ENCODE measurements at places on chromosomes 1 and 21.
A peak's percentile ranks its signal among the peaks of the same experiment; 100 is the strongest.

DNA sequence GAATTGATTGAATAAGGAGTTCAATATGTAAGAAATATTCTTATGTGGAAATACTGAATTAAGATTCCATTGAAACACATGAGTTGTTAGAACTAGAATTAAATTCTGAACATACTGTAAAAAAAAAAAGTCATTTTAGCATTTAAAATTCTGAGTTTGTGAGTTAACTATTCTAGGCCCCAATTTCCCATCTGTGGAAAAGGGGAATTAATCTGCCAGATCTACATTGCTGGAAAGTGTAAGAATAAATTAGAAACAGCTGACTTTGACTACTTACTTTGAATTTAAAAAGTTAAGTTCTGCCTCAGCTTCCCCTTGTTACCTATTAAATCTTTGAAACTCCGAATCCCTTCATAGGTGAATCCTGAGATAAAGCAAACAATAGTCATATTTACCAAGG lies 103.0 kb downstream of the SNX7 start:
- DNase-seq = no peak

DNA sequence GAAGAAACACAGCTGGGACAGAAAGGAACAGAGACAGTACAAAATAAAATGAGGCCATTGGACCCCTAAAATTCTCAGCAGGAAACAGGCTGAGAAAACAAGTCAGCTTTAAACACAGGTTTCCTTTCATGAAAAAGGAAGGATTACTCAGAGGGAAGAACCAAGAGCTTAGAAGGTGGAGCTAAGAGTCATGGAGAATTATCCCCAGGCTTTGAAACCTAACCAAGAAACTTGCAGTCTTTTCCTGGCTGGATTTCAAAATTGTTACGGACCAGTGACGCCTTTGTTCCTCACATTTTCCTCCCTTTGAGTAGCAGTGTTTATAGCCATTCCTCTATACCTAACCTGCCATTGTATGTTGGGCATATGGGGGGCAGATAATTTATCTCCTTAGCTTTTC lies 8.8 kb downstream of the HMGB4 start:
- DNase-seq = no peak

DNA sequence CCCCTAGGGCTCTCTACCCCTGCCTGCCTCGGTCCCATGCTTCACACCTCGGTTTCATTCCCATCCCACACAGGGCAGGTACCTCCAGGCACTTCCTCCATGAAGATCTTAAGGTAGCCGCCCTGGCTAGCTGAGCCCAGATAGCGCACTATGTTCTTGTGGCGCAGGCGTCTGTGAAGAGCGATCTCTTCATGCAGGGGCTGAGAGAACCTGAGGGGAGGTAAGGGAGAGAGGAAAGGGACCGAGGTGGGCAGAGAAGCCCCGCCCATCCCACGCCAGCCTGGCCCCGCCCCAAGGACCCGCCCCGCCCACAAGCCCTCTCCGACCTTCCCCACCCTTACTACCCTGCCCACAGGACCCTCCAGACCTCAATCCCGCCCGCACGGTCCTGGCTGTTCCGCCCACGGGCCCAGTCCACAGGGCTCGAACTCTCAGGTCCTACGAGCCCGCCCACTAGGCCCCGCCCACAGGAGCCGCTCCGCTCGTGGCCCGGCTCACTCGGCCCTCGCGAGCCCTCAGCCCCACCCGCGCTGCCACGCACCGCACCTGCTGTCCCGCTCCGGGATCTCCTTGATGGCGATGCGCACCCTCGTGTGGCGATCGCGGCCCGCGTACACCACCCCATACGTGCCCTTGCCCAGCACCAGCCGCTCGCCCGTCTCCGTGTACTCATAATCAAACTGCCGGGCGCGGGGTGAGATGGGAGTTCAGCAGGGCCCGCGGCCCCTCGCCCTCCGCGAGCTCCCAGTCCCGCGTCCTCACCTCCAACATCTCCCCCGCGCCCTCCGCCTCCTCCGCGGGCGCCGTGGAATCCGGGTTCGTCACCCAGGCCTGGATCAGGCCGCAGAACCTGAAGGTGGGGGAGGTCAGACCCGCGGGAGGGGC lies 6.4 kb downstream of the MAP3K6 start:
- no peak for DNase-seq

GRCh38 chr1:27161594-27161993 lies 6.7 kb upstream of the SLC9A1 start:
- no peak for DNase-seq

GRCh38 chr1:198220428-198220827 lies 63.6 kb downstream of the NEK7 start:
- DNase-seq = no peak

DNA sequence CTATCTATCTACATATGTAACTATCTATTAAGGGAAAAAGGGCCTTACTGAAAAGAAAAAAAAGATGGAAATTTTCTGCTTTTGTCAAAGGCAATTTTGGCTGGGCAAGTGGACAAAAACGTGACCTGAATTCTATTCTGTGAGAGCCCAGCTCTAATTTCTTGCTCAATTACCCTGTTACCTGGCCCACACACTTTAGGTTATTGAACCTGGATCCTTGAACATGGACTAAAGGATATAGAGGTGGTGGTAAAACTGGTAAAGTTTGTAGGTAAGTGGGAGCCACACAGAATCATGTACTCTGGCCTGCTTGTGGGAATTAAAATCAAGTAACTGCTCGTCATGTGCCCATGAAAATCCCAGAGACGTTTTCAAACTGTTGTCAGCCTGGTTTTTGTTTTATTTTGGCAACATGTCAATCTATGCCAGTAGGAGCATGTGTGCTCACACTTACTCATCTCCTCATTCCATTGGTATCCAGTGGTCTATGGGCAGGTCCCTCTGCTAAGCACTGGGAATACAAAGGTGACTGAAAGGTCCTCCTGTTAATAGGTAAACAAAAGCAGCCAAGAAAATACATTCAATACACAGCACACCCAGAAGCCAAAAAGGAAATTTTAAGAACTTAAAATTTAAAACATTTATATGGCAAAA lies 113.7 kb upstream of the WARS2 start:
- no peak for DNase-seq

- no peak for DNase-seq
These were observed 79.0 kb downstream of the ZNF281 start for GRCh38 chr1:200330741-200331428.

DNA sequence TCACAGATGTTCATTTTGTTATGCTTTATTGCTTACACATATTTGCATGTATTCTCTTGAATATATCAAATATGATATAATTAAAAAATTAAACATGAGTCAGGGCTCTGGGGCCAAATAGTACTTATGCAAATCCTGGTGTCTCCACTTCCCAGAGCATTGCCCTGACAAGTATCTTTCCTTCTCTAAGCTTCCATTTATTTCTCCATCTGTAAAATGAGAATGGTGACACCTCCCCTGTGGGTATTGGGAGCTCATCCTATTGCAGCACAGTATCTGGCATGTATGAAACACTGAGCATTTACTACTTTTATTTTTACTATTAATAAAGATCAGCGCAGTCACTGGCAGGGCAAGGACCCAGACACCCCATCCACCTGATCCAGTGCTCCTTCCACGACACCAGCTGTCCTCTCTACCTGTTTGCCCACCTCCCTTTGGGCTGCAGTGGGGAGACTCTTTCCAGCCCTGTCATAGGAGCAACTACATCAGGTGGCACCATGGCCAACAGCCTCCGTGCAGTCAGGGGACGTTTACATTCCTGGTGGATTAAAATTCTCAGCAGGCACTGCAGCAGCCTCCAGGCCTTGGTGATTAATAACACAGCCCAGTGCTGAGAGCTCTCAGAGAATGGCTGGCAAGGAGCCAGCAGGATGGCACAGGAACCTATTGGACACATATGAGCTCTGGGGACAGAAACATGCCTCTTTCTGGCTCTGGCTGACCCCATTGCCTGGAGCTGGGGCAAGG lies 113.0 kb downstream of the DMRTB1 start:
- DNase-seq = no peak

DNA sequence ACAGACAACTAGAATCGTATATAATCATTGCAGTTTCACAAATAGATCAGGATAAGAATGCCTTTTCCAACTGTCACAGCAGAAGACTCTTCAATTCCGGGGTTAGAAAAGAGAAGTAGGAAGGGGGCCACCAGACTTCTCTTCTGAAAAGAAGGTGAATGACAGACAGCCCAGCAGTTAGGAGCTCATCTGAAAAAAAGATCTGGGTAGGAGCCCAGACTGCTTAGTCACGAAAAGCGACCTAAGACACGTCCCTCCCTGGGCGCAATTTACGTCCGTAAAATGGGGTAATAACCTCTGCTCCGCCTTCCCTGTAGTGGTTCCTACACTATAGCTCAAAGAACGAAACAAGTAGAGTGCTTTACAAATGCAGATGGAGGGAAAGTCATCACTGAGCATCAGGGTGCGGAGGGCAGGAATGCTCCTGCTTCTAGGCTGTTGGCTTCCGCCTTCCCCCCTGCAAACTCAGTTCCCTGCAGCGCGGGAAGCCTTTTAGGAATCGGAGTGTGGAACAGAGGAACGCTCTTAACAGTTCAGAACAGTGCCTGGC lies 582 bp downstream of the ORC1 start:
- DNase-seq = no peak

DNA sequence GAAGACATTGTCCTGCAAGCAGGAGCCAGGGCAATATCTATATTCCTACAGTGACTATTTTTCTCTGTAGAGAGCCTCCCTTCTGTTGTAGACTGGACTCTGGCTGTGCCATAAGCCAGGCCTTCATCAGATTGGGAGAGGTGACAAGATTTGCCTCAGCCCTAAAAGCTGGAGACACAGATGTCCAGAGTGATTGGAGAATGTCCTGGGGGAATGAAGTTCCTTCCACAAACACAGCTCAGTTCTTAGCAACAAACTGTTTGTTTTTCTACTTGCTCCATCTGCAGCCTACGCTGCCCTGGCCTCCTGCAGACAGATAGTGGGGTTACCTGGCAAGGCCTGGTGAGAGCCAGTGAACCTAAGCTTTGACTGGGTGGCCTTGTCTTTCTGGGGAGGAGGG lies 29.9 kb upstream of the SNX27 start:
- no peak for DNase-seq

GRCh38 chr1:210922666-210923065 lies 211.3 kb downstream of the KCNH1 start:
- peak; percentile 74 for DNase-seq

DNA sequence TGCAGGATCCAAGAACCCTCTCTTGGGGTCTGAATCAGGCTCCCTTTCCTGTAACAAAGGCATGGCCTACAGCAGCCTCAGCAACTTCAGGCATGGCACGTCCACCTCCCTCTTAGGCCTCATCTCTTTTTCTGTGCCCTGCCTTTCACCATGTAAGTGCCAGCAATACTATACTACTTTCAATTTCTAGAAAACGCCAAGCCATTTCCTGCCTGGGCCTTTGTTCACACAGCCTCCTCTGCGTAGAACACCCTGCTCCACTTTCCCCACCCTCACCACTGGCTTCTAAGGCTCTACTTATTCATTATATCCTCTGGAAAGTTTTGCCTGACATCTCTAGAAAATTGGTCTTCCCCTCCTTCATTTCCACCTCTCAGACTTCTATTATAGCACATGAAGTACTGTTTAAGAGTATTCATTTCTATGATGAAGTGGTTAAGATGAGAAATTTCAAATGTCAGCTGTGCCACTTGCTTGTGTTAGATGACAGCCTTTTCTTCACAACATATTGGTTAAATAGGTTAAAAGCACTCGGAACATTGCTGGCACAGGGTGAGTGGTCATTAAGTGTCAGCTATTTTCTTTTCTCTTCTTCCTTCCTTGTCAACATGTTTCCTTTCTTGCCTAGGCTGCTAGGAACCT lies 41.6 kb upstream of the VWA5B1 start:
- DNase-seq = no peak

DNA sequence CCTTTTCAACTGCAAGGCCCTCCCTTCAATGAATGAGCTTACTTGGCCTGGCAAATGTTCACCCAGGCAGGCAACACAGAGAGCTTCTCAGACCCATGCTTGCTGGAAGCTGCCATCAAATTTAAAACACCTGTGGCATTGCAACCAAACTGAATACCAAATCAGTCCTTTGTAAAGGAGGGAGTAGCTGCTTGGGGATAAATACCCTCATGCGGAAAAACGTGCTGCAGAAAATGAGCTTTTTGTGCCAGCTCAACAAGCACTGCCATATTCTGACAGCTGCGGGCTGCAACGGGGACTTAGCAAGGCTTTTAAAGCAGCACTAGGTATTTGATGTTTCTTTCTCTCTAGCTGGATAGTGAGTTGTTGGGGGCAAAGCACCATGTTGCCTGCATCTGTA lies 119.7 kb downstream of the PLPPR4 start:
- DNase-seq = no peak

- no peak for DNase-seq
These were observed 25.8 kb downstream of the OSBPL9 start for GRCh38 chr1:51642739-51643142.

DNA sequence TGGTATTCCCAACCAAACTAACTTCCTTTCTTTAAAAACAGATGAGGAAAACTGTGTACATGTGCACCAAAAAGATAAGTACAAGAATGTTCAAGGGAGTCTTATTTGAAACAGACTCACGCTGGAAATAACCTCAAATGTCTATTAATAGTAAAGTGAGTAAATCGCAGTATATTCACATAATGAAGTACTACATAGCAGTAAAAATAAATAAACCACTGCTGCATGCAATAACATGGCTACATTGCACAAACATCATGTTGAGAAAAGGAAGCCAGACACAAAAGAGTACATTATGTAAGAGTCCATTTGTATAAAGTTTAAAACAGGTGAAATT lies 5.2 kb upstream of the DENND2D start:
- DNase-seq = no peak

DNA sequence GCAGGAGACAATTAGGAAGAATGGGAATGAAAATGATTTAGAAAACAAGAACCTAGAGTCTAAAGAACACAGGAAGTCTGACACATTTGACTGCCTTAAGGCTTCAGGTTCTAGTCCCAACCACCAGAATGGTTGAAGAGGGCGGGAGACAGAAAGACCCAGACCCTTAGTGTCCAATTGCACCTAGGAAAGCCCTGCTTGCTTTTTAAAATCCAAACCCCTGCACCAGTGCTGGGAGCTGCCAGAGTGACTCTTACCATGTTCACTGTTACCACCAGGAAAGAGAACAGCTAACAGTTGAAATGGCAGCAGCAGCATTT lies 265 bp downstream of the CD1B start:
- DNase-seq = no peak

- DNase-seq = no peak
These were observed 172.4 kb downstream of the C1orf21 start for GRCh38 chr1:184559117-184559713.

- no peak for DNase-seq
These were observed 5.7 kb downstream of the FHL3 start for GRCh38 chr1:37999430-38000232.

DNA sequence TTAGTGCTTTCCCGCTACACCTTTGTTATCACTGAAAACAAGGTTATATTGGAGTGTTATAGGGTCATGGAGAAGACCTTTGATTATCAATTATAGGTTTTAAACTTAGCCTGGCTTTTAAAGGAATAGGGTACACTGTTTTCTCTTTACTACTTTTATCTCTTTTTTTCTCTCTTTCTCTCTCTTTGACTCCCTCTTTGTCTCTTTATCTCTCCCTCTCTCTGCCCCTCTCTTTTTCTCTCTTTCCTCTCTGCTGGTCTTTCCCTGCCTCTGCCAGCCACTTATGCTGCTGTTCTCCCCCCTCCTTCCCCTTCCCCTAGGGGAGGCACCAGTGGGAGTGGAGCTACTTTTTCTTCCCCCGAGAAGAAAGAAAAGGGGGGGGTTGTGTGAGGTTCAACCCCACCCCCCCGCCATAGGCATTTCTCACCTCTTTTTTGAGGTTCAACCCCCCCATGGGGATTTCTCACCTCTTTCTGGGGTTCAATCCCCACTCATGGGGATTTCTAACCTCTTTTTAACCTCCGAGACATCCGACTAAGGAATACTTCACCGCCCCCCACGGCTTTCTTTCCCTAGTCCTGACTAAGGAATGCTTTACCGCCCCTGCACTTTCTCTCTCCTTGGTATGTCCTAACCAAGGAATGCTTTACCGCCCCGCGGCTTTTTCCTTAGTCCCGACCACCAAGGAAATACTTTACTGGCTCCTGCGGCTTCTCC lies 17.2 kb upstream of the ZBTB8B start:
- DNase-seq = no peak

Measured in putamen (tissue), 1 donor.